ENCODE measurements at places on chromosomes 6 and 20. TPM values are rescaled to one million over a fixed set of nuclear protein-coding genes. Genes with fewer than 3 reads are reported as not detected.

SAMD5 gene
- total RNA-seq: 0.18 TPM

GRCh38 chr6:30900863-30901417, 7.1 kb upstream of the GTF2H4 start:
- DNase-seq: no peak
- H3K4me3 ChIP-seq: no peak overlapping the region
- H3K36me3 ChIP-seq: peaks cover 3% of the 10 kb centered on the region

DNA sequence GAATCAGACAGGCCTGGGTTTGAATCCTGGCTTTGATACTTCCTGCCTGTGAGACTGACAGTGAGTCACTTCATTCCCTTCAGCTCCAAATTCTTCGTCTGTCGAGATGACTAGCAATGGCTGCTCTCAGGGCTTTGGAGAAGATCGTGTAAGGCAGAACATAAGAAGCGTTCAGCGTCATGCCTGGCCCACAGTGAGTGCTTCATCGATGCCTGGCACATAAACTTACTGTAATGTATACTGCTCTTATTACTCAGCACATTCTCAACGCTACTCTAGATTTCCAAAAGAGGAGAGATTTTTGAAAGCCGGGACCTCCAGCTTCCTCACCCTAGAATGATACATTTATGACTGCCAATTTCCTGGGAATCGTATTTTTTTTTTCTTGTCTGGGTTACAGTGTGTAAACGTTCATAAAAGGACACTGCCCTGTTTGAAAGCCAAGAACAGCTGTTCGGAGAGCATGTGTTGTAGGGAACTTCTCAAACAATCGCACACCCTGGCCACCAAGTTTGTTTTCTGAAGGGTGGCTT, 16.2 kb upstream of the BCAS1 start:
- H3K36me3 ChIP-seq: no peaks in the 10 kb centered on the region
- no peak overlapping the region for H3K27ac ChIP-seq
- no peaks in the 10 kb centered on the region for H3K27me3 ChIP-seq
- no peak for DNase-seq

DNA sequence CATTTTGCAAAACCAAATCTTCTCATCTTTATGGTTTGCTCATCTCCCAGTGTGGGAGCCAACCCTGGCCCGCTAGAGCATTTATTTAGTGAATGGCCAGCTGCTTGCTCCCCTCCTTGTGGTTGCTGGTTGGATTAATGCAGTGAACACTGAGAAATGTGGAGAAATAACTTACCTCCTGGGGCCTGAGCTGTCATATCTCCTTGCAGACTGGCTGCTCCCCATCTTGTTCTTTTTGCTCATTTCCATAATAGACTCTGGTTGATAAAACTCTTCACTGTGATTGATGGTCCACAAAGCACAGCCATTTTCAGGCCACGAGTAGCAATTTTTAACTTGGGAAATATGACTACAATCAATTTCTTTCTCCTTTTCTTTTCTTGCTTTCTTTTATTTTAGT, 1078.5 kb upstream of the FLRT3 start:
- no peaks in the 10 kb centered on the region for H3K4me1 ChIP-seq
- H3K27ac ChIP-seq: no peak overlapping the region
- no peak overlapping the region for H3K4me3 ChIP-seq
- H3K27me3 ChIP-seq: no peaks in the 10 kb centered on the region
- DNase-seq: no peak
- no peaks in the 10 kb centered on the region for H3K36me3 ChIP-seq
